T-helper 1 cell (primary cell): ENCODE measurements at places on chromosomes 7 and 10.
A peak's percentile ranks its signal among the peaks of the same experiment; 100 is the strongest.

DNA sequence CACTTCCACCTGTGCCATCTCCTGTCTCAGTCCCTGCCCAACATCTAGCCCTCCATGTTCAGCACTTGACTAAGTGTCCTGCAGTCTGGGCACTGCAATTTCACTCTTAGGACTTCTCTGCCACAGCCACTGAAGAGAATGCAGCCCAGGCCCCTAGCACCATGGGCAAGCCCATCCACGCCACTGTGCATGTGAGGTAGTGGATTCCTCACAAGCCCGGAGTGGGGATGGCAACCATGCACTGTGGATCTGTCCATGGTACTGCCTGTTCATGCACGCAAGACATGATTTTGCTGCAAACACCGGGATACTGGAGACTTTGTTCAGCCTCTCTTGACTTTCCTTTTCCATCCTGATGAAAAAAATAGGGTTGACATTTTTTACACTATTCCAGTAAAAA lies 12.3 kb downstream of the DDC start:
- no peak for DNase-seq

GRCh38 chr7:139946533-139946932 lies 116.2 kb downstream of the PARP12 start:
- DNase-seq: no peak

GRCh38 chr7:157679607-157680006 lies 342.8 kb downstream of the DNAJB6 start:
- no peak for DNase-seq

- no peak for DNase-seq
Measured at GRCh38 chr10:130044067-130045061, 66.3 kb downstream of the C10orf143 start.

- no peak for DNase-seq
Measured at GRCh38 chr10:128373071-128373749, 247.0 kb upstream of the MKI67 start.

DNA sequence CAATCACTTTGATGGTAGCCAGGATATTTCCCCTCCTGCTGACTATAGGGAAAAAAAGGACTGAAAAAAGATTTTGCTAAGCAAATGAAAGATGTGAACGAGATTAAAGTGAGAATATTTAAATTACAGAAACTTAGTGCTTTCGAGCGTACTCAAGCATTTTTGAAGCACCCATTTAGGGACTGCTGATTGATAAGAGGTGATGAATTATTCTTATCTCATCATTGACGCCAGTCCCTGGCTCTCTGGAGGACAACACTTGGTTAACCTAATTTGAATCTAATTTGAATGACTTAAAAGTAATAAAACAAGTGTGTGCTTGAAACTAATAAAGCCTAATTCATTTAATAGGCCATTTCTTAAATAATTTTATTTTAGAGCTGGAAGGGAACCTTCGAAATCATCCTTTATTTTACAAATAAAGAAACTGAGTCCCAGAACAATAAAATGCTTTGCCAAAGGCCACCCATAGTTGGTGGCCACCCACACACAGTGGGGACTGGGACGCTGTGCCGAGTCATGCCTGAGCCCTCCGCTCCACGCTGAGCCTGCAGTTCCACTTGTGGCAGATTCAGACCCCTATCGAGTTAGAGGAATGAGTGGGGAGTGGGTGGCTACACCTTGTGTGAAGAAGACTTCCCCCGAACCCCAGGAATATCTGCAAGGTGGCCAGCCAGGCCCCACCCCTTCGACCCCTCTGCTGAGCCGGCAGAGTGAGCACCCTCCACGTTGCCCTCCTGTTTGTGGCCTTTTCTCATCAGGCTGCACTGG lies 61.1 kb upstream of the SAMD8 start:
- no peak for DNase-seq

DNA sequence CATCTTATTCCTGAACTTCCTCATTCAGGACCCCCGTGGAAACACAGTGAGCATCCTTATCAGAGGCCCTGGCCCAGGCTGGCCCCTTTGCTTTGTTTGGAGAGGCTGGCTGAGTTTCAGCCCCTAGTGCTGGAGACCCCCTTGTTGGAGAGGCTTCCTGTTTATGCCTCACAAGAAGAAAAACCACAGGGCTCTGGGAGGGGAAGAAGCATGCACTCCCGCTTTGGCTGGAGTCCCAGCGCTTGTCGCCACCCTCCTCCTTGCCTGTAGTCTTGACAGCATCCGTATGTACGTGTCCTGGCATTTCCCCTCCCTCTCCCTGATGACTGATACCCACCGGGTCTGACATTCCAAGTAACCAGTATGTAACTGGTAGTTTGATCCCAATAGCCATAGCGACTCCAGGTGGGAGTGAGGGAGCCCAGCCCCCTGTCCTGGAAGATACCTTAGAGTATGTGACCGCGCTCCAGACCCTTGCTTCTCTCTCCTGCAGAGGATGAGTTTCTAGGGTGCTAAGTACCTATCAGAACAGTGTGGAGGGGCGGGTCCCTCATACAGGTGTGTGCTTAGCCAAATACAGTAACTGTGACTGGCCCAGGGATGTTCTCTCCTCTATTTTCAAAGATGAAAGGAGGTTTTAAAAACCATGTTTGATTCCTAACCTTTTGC lies 6.9 kb upstream of the ATP6V0E2 start:
- no peak for DNase-seq

- DNase-seq: no peak
Measured at GRCh38 chr7:1825897-1826741, 156.0 kb downstream of the ELFN1 start.

DNA sequence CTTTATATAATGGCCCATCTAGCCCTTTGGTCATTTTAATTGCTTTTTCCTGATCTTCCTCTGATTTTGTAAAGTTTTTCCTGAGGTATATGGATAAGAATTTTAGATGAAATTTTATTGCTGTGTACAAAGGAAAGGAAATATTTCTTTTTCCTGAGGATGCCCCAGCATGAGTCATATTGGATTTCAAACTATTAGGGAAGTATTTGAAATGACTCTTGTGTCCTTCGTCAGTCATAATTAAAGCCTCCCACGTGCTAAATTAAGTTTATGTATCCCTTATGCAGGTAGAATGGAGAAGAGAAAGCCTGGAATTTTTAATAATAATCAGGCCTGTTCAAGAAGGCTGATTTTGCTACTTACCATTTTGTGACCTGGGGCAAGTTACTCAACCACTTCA lies 82.6 kb upstream of the GLI3 start:
- no peak for DNase-seq

DNA sequence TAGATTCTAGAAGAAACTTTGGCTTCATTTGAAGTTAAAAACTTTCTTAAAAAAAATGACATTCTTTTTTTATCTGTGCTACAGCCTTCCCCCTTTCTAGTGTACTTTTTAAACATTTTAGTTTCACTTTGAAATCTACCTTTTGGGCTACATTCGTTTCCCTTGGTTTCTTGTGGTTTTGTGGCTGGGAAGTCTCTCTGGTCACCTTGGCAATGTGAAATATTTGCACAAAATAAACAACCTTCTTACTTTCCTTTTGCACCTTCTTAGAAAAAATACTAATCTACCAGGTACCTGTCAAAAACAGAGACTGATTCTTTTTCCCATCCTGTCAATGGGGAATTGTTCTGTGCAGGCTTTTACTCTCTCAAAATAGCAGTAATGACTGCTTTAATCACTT lies 350.2 kb downstream of the GATA3 start:
- DNase-seq: peak; percentile 62

- DNase-seq: no peak
Measured at GRCh38 chr10:87500646-87501048, 4.0 kb upstream of the MINPP1 start.

DNA sequence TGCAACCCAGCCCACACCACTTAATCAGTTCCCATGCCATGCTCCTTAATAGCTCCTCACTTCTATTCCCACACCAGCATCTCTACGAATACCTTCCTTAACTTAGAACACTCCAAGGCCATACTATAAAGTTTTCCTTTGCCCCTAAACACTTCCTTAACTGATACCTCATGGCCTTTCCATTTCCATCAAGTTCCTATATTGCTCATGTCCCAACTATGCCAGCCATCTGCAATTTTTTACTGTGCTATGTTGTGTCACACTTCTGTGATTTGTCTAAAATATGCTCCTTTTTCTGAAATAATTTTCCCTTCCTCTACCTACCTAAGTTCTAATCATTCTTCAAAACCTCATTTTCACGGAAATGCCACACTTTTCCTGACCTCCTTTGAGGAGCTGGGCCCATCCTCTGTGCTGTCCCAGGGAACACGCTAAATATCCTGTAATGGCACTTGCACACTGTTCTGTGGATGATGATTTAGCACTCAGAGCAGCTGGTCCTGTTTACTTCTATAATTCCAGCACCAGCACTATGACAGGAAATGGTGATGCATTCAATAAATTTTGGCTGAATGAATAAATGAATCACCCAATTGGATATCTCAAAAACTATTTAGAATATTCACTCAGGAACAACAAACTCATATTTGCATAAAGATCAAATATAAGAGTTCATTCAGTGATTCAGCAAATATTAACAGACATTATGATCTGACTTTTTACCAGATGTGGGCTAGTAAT lies 266.5 kb upstream of the HGF start:
- DNase-seq: no peak

DNA sequence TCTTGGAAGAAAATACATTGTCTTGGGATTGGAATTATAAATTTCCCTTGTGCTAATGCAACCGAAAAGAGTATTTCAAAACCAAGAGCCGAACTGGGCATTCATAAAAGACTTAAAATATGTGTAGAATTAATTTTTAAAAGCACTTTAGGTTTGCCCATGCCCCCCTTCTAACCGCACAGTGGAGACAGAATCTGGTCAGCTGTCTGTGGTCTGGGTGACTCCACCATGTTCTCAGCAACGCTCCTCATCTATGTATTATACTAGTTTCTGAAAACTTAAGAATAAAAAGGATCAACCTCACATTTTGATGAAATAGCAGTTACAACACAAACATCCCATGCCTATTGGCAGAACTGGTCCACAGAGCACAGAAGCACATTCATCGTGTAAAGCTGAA lies 192.6 kb upstream of the C7orf33 start:
- no peak for DNase-seq

DNA sequence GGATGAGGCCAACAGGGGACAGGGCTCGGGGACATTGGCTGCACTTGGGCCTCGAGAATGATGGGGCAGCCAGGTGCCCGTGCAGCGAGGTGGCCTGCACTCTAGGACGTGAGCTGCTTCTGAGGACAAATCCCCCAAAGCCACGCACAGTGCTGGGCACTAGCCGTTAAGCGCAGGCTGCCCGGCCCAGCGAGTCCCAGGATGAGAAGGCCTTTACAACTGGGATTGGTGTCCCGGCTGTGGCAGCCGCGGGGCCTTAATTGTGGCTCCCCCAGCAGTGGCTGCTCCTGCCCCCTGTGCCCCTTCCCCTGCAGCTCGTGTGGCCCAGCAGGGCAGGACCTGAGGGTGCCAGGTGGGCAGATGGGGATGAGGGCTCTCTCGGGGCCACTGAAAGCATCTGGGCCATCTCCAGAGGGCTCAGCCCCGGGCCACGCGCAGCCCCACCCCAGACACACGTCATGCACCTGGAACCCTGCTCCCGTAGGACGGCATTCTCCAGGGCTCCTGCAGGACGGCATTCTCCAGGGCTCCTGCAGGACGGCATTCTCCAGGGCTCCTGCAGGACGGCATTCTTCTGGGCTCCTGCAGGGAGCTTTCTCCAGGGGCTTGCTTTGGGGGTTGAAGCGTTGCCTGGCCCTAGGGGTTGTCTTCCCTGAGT lies 6.6 kb downstream of the PWWP2B start:
- DNase-seq: no peak

DNA sequence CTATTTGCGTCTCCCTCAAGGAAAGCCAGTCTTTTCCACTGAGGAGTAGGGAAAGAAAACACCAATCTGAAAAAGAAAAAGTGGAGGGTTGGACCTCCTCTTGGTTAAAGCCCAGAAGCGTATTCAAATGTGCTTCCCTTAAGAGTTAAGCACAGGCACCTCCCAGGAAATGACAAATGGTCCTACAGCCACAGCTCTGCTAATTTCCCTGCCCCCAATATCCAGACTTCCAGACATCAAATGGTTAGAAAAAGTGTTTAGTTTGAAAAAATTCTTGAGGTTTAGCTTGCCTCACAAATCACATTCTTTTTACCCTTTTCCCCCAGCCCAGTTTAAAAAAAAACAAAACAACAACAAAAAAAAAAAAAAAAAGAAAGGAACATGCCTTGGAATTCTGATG lies 19.0 kb upstream of the COL1A2 start:
- no peak for DNase-seq

DNA sequence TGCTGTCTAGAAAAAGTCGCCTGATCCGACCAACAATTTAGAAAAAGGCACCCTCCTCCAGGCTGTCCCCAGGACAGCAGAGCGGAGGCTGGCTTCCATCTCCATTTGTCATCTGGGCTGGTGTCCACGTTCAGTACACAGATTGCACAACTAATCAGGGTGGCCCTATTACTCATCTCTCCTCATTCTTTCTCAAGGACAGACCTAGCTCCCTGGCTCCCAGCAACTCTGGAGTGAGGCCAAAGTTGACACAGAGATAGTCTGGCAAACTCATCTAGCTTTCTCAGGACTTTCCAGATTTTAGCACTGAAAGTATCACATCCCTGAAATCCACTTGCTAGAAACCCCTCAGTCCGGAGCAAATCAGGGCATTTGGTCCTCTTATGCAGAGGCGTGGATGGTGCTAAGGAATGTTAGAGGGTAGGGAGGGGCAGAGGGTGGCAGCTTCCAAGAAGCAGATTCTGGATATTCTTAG lies 75.1 kb downstream of the DNAH11 start:
- DNase-seq: no peak

- no peak for DNase-seq
Measured at GRCh38 chr7:151404216-151405011, 5.4 kb downstream of the WDR86 start.

DNA sequence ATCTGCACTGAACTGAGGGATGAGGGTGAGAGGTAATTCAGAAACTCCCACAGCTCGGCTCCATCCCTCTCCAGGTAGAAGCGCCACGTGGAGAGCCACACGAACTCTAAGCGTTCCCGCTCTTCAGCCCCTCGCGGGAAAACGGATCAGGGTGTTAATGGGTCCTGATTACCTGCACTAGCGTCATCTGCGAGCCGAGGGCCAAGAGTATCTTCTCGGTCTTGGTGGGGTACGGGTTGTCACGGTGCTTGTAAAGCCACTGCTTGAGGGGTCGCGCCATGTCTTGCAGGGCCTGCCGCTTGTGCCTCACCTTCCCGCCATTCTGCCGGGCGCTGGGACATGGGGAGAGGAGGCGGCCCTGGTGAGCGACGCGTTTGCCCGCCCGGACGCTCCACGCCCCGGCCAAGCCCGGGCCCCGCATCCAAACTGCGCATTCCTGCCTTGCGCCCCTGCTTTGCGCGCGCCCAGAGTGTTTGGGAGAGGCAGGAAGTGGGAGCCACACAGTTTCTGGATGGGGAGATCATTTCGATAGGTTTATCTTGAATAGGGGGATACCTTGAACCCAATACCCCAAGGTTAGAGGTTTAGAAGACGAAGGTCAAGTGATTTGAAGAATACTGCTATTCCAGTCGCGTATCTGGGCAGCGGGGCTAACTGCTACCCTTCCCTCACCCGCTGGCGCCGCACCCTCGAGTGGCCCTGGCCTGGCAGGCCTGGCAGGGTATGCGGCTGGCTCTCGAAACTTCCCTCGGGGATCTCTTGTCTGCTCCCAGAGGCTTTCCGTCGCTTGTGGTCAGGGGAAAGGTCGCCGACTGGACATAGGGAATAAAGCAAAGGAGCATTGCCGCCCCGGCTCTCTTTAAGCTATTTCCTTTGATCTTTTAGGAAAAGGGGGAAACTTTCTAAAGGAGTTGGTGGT lies 4.2 kb downstream of the MKX start:
- DNase-seq: no peak

GRCh38 chr7:15104411-15105092 lies 202.0 kb upstream of the DGKB start:
- no peak for DNase-seq

- DNase-seq: no peak
Measured at GRCh38 chr7:34501156-34501555, 156.9 kb upstream of the NPSR1 start.

GRCh38 chr7:117034851-117035464 lies 81.7 kb downstream of the ST7 start:
- no peak for DNase-seq
